ENCODE measurements at places on chromosomes 2 and 18.

DNA sequence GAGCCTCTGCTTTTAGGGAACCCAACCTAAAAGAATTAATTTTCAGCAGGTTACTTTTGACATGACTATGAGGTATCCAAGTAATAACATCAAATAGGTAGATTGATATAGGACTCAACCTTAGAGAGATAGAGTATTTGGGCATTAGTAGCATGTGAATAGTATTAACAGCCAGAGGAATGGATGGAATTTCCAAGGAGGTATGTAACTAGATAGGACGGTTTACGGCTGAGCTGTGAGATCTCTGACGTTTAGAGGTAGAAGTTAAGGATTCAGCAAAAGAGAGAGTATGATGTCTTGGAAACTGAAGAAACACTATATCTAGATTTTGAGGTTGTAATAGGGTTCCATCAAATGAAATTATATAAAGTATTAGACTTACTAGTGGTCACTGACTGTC, 70.3 kb downstream of the HNMT start:
- no peak for DNase-seq

DNA sequence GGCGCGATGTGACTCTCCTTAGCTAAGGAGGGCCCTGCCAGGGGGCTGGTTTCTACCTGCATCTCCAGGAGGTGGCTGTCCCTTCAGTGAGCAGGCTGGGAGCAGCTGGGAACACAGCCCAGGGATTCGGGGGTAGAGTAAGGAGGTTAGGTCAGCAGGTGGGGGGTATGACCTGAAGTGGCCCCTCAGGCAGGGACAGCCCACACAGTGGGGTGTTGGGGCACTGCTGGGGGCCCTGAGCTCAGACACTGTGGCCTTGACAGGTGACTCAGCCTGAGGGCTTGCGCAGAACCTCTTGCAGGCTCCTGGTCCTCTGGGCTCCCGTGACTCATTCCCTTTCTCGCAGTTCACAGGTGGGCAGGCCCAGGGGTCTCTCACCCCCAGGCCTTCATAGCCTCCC, 185.8 kb upstream of the BCL2L11 start:
- no peak for DNase-seq

GRCh38 chr18:49846718-49847470, 33.6 kb upstream of the ACAA2 start:
- DNase-seq: no peak

DNA sequence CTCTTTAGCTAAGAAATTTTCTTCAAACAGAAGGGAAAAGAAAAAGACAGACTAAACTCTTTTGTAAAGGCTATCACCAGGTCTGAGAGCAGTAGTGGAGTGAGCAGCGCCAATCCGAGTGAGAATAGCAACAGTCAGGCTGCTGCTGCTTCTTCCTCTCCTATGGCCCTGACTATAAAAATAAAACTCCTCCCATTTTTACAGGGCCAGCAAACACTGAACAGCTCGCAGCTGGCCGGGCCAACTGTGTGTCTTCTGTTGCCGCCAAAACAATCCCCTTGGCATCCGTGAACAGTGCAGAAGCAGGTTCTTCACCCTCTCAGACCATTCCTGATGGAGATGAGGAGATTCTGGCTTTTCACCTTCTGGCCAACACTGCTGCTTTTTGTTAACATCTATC, 124.5 kb downstream of the CNTNAP5 start:
- DNase-seq: no peak

DNA sequence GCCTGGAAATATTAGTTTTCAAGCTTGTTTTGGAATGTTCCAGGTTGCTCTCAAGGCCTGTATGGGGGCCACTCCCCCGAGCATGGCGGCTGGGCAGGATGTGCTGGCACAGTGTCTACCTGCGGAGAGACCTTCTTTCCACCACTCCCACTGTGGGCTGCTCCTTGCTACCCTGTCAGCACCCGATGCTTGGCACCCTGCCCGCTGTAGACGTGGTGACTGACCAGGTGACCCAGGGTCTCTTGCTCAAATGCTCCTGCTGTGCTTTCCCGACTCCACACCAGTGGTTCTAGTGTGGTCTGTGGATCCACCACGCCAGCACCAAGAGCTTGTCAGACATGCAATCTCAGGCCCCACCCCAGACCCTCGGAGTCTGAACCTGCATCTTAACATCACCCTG, 213.3 kb downstream of the SH3BP4 start:
- no peak for DNase-seq

DNA sequence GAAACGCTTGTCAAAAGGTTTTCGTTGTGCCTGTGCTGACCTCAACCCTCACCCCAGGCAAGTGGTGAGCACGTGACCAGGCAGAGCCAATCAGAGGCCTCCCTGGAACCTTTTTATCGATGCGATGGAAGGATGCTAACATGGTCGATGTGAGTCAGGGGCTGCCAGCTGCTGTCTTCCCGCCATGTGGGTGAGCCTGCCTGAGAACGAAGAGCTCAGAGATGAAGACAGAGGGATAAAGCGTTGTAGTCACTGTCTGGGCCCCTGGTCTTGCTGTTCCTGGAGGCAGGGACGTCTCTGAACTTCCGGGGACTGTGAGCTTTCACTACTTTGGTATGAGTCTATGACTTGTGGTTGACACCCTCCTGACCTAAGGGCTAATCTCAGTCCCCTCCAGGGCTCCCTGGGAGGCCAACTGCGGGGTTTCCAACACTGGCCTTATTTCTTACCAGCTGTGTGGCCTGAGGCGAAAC, 18.6 kb downstream of the DNMT3A start:
- no peak for DNase-seq

DNA sequence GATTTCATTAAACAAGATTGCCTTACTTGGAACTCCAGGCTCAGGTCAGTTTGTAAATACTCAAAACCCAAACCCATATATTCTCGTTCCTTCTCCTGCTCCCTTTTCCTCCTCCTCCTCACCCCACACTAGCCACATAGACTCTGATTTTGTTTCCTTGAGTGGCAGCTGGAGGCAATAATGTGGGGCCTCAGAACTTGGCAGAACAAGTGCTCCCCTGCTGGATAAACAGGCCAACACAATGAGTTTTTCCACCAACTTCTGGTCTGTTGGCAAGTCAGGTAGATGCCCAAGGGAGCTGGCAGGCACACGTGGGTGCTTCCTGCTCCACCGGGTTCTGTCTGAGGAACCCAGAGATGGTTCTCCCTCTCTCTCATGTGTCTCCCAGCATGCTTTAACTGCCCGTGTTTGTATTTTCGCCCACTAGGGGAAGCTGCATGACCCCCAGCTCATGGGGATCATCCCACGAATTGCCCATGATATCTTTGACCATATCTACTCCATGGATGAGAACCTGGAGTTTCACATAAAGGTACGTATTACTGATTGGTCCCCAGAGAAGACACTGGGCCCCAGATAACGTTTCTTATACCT, 61.9 kb downstream of the KIF5C start:
- no peak for DNase-seq

DNA sequence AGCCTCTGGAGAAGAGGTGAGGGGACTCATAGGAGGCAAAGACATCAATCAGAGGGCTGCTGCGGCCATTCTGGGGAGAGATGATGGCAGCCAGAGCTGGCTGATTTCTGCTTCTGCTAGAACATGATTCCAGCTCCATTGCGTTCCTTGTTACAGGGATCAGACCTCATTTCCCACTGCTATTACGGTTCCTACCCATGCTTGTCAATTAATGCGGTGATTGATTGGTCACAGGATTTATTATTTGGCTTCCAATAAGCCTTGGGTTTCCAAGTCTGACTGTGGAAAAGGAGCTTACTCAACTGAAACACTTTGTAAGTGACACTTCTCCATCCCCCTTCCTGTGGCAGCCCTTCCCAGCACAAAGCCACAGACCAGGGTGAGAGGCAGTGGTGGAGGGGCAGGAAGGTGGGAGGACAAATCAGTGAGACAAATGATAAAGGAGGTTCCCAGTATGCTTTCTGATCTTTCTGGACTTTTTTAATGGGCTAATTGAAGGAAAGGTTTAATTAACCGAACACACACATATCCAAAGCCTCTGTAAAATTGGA, 26.8 kb upstream of the CTLA4 start:
- DNase-seq: no peak

DNA sequence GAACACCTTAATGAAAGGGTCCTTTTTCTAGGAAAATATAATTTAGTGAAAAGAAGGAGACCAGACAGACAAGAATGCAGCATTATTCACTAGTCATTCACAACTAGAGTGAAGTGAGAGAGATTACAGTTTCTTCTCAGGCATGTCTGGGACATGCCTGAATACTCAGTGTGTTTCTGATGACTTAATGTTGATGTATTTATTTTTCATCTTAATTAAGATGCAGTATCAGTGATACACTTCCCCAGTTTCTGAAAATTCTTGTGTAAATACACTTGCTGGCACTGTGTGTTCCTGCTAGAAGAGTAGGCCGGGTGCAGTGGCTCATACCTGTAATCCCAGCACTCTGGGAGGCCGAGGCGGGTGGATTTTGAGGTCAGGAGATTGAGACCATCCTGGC, 143.6 kb downstream of the MYO3B start:
- DNase-seq: no peak

GRCh38 chr18:6876641-6877041, 147.1 kb downstream of the ARHGAP28 start:
- no peak for DNase-seq

DNA sequence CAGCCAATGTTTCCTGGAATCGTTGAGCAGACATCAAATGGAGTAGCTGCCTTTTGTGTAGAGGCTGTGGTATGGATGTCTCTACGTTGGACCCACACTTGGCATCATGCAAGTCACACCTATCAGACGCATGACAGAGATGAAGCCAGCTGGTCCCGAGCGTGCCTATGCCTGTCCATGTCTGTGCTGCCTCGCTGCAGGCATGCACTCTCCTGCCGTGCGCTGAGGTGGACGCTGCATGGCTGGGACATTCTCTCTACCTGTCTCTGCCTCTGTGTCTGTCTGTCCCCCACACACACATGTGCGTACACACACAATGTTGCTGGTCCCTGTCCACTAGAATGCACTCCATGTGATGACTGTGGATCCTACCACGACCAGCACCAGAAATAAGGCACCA, 514.2 kb upstream of the MYT1L start:
- no peak for DNase-seq

GRCh38 chr2:98134172-98135005, 47.4 kb downstream of the VWA3B start:
- DNase-seq: peak; percentile 3

DNA sequence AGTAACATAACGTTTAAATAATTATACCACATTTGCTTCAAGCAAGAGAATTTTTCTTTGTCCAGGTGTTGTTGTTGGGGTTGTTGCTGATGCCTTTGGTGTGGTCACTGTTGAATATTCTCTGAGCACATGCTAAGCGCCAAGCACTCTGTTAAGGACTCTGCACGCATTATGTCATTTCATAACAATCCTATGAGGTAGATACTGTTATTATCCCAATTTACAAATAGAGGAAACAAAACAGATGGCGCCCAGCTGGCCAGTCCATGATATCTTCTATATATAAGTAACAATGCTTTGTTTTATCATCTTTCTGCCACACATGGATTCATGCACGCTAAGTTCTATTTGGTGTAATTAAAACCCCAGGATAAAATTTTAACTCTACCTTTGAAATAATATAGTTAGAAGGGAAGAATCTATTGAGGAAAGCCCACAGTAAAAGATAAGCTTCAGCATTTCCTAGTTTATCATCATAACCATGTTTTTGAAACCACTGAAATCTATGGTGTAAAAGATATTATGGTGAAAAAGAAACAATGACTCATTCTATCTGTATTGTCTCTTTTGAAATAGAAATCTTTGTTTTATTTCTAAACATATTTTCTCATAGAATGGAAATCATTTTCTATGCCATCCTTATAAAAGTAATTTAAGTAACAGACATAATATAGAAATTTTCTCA, 199.7 kb downstream of the PID1 start:
- no peak for DNase-seq

- DNase-seq: no peak
Measured at GRCh38 chr18:54856105-54856646, 27.9 kb downstream of the RAB27B start.

GRCh38 chr2:127359520-127359919, 28.3 kb downstream of the MAP3K2 start:
- no peak for DNase-seq

GRCh38 chr18:6652098-6652497, 77.4 kb upstream of the ARHGAP28 start:
- no peak for DNase-seq

DNA sequence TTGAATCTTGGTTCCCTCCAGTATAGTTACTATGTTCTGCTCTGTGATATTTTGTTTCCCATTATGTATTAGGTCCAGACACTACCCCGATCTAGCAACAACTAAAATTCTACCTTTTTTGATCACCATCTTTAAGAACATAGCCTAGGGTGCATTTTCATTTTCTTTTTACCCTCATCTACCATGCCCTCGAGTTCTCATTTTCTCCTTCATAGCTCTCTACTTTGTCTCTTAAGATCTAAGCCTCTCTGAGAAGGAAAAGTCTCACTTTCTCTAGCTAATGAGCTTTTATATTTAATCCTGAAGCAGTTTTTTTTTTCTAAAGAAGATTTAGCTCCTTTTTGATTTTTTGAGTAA, 1089.4 kb upstream of the SLC39A10 start:
- no peak for DNase-seq

Measured in stimulated activated CD4-positive, alpha-beta T cell treated with anti-CD3 and anti-CD28 coated beads, Interleukin-15, amount 100 ng/mL, for 1 hour (primary cell).